ENCODE measurements at places on chromosomes 11 and 22.
A peak's percentile ranks its signal among the peaks of the same experiment; 100 is the strongest.

DNA sequence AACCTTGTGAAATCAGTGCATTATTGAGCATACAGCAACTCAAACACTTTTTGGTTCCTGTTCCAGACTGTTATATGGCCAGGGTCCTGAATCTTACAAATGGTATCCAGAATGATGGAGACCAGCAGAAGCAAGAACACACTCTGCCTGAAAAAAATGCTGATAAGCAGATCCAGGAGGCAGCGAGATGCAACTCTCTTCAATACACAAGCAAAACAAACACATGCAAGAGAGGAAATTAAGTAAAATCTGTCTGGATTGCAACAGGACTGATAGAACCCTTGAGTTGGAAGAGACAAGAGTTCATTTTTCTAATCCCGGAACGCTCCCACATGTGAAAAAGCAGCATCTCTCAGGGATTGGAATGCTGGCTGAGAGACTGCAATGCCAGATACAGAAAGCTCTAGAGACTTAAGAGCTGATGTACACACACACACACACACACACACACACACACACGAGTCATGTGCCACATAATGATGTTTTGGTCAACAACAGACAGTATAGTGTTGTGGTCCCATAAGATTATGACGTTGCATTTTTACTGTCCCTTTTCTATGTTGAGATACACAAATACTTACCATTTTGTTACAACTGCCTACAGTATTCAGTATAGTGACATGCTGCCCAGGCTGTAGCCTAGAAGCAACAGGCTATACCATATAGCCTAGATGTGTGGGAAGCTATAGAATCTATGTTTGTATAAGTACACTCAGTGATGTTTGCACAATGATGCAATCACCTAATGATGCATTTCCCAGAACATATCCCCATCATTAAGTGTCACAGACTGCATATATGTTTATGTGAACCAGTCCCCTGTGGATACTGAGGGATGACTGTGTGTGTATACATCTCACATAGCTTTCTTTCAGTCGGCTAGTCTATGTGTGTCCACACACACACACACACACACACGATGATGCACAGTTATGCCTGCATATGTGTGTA is 406.6 kb downstream of the LARGE1 start:
- DNase-seq = no peak

DNA sequence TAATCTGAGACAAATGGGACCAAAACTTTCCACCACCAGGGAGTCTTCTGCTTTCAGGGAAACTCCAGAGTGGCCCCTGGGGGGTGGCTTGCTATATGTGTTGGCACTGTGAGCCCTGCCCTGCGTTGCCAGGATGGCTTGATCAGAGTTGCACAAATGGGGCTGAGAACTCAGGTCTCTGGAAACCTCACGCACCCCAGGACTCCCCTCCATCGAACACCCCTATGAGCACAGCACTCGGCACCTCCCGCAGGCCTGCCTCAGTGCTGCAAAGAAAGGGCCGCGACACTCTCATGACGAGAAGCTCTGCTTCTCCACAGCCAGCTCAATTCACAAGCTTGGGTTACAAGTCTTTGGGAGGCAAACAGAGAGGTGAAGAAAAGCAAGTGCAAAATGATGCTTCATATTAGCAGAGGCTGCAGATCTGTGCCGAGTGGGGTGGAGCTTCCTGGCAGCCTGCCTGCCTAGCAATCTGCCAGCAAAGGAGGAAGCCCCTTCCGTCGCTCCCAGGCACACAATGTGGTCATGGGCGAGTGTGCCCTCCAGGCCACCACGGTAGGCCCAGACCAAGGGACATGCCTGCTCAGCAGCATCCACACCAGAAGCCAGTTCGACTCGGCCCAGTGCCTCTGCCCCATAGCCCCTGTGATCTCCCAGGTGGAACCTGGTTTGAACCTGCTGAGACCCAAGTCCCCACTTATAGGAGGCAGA is 55.7 kb downstream of the MYH9 start:
- peak; percentile 41 for DNase-seq

DNA sequence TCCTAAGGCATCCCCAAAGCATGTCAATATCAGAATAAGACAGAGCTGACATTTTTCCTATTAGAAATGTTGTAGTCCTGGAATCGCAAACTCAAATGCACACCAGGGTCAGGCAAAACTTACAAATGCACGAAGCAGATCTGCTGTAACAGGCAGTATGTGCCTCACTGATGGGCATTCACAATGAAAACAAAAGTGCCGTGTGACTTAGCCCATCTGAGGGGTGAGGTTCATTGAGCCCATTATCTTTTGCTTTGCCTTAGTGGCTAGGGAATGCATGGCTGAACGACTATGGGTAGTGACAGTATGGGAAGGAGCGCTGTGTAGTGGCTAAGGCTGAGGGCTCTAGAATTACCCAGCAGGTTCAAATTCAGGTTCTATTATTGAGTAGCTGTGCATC is 43.1 kb upstream of the RASSF10 start:
- DNase-seq = no peak

DNA sequence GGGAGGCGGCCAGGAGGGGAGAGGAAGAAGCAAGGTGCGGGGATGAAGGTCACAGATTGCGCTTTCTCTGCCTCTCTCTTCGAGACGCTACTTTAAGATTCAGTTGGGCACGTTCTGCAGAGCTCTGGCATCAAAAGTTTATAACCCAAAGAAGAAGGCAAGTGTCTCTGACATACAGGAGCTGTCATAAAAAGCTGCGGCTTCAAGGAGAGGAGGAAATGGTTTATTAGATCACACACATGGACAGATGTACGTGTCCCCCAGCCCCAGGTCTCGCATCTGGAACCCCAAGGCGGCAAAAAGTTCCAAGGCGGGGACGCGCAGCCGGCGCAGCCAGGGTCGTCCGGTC is 589.0 kb downstream of the OPCML start:
- no peak for DNase-seq

DNA sequence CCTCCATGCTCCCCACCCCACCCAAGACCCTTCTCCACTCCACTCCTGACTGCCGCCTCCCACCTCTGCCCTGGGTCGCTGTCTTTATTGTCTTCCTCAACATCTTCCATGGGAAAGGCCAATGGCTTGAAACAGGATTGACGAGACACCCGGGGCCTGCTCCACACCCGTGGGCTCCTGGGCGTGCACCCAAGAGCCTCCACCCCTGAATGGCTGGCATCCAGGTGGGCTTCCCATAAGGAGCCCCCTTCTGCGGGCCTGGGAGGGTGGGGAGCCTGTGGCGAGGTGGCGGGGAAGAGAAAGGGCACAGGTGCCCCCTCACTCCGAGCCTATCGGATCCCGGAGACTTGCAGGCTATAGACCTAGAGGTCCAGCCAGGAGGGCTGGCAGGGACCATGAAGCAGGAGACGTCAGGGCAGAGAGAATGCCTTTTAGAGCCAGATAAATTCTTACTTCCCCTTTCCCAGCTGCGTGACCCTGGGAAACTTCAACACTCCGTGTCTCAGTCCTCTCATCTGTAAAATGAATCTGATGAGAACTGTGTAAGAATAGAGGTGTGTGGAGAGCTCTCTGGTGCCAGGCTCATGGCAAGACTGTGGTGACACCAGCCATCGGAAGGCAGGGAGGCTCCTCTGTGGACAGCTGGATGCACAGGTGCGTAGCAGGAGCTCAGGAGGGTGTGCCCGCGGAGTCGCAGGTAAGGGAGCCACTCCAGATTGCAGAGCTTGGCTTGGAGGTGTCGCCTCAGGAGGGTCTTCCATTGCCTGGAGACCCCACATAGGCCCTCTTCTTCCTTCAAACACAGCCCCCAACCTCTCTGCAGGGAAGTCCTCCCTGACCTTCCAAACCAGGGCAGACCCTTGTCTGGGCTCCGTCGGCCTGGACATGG is 53.9 kb downstream of the SMIM38 start:
- no peak for DNase-seq

All from T-helper 2 cell (primary cell).